Uterus (tissue), 4 donors: ENCODE measurements at places on chromosomes 3 and 15.

DNA sequence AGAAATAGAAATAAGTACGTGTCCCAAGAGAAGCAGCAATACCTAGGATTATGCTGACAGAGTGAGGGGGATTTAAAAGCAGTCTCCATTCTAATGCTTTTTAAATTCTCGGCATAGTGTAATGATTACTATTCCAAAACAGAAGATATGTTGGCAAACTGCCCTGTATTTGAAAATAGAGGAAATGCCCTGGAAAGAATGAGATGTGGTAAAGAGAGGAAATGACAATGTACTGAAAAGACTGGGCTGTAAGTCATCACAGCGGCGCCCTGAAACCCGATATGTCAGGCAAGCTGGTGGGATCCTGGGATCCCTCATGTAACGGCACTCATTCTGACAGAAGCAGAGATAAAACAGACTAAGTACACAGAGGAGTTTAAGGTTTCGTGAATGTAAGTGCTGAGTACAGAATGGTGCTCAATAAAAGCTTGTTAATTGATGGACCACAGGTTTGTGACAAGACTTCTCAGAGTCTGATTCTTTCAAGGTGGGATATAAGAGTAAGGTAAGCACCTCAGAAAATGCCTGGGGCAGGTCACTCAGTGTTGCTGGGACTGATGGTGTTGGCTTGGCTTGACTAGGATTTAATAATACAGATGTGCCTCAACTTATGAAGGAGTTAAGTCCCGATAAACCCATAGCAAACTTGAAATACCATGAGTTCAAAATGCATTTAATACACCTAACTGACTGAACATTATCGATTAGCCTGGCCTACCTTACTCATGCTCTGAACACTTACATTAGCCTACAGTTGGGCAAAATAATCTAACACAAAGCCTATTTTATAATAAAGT, 91.4 kb downstream of the NFKBIZ start:
- DNase-seq, result peak; percentile 65

GRCh38 chr3:45777111-45777745, 19.1 kb downstream of the SLC6A20 start:
- DNase-seq, result no peak

- no peak for DNase-seq
These were observed 212.9 kb upstream of the LRRN1 start for GRCh38 chr3:3586336-3586735.

DNA sequence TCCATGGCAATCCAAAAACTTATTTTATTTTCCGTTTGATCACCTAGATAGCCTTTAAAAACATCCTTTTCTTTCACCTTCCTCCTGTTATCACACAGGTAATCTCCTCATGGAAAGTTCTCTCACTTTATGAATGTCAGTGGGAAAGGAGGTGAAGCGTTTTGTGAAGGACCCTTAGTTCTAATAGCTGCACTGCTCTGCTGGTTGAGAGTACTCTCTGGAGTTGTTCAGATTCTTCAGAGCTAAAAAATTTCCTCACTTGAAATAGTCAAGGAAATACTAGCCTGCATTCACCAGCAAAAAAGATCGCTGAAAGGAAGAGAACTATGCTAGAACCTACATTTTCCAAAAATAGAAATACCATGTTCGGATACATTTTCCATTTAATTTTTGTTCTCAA, 934.9 kb downstream of the VGLL3 start:
- no peak for DNase-seq

DNA sequence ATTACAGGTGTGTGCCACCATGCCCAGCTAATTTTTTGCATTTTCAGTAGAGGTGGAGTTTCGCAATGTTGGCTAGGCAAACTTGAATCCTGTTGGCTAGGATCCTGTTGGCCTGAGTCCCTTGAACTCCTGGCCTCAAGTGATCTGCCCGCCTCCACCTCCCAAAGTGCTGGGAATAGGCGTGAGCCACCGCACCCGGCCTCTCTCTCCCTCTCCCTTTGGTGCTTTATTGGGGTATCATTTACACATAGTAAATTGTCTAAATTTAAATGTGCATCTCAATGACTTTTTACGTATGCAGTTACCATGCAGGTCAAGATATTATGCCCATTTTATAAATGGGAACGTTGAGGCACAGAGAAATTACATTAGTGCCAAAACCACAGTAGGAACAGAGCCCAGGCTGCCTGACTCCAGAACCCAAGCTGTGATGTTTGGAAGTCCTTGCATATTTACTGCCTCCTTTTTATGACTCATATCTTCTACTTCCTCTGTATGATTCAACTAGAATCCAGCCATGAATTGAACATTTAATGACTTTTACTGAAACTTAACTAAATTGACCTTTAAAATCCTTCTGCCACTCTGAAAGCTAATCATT, 34.0 kb upstream of the RPP14 start:
- no peak for DNase-seq

- DNase-seq, result no peak
These were observed 13.5 kb upstream of the TTBK2 start for GRCh38 chr15:42933886-42934667.

GRCh38 chr15:34133511-34133910, 31.6 kb downstream of the PGBD4 start:
- no peak for DNase-seq

DNA sequence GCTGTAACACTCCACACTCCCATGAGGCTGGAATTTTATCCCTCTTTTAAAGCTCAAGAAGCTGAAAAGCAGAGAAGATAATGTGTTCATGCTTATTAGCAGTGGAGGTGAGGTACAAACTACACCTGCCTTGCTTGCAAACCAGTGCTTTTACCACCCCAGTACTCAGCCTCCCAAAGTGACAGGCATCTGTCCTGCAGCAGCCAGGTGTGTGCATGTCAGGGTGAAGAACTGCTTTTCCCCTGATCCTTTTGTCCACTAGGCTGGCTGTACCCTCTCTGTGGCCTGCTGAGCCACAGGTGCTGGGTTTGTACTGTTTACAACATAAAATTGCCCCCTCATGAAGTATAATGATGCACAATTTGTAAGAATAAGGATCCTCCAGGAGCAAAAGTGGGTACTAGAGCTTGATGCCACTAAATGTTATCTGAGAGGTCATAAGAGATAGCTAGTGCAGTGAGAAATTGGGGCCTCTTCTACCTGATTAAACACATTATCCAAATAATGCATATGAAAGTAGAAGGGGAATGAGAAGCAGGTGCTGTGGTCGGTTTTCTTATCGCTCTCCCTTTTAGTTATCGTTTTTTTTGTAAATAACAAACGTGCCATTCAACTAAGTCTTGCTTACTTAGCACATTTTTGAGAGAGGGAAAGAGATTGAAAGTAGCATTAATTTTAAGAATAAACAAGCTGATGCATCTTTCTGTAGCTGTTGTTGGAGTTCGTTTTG, 39.2 kb upstream of the GADL1 start:
- DNase-seq, result no peak

DNA sequence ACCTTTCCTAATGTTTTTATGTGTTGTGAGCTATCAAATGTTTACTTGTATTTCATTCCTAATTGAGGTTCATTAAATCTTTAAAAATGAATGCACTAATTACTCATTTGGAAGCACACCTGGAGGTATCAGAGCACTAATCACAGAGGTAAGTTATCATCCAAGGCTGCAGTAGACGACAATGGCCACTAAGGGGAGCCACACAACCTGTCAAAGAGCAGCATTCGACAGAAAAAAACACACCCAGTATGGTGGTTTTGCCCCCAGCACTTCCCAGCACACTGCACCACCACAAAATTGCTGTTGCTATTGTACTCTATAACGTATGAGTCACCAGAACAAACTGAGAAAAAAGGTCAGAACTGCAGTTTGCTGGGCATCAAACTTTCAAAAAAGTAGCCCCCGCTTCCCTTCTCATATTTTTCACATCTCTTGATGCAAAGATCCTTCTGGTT, 205.9 kb upstream of the IGF1R start:
- DNase-seq, result peak; percentile 55

DNA sequence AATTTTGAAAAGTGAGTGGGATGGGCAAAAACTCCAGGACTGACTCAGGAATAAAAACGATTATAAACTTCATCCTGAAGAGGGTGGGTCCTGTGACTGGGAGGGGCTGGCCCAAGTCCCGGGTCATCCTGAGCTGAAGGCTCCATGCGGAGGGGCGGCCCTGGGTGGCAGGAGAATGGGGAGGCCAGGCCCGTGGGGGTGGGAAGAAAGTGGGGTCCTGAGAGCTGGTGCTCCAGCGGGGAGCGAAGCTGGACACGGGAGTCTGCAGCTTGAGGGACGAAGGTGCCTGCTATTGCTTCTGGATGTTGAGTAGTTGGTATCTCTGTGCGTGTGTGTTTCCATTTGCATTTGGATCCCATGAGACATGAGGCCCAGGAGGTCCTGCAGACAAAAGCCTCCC, 4.7 kb upstream of the OCA2 start:
- no peak for DNase-seq

GRCh38 chr15:71807691-71808091, 2.7 kb upstream of the NR2E3 start:
- no peak for DNase-seq

GRCh38 chr15:81254277-81254915, 57.7 kb downstream of the IL16 start:
- no peak for DNase-seq

DNA sequence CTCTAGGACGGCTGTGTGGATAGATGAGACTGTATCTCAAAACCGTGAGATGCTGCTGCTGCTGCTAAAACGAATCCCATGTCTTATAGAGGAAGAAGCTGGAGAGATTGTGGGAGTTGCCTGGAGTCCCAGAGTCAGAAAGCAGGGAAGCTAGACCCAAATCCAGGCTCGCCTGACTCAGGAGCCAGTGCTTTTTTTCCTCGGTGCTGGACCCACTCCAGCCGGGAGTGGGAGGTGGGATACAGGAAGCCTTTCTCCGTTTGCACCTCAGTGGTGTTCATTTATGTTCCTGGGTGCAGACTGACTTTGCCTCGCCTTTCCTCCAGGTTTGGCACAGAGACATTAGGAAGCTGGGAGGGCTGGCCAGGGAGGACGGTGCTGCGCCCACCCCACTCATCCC, 150.9 kb upstream of the LINGO1 start:
- no peak for DNase-seq

GRCh38 chr3:24628523-24629258, 134.0 kb upstream of the THRB start:
- DNase-seq, result no peak

DNA sequence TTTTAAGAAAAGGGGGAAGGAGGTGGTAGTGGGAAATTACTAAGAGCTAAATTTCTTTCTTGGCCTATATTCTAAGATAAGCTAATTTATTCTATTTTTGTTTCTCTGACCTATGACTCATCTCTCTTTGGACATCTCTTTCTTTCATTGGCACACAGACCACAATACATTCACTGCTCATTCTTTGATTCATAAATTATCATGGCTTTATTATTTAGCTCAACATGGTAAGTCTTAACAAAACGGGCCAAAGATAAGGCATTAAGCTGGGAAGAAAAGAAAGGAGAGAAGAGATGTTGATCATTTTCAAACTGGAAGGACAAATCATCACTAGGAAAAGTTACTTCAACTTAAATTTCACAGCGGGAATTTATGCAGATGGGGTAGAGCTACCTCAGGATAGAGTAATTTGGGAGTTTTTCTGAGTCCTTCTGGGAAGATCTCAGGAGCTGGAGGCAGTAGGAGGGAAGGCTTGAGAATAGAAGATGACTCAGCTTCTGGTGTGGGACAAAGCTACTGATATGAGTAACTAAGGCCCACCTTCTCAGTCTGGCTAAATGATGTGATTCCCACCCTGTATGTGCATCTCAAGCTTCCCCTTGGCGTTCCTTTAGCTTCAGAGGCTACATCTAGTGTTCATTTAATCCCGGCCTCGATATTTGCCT, 7.5 kb upstream of the ALCAM start:
- DNase-seq, result no peak

DNA sequence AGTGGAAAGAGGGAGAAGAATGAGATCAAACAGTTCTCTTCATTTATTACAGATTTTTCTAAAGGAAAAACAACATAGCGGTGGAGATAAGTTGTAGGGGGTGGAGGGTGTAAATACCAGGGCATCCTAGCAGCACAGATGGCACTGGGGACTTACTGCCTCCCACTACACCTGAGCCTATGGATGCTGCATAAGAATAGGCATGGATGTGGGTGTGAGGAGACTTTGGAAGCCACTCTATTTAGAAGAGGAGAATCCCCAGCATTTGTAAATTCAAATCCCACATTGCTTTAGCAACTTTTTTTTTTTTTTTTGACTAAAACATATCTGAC, 27.4 kb upstream of the IL1RAP start:
- no peak for DNase-seq

DNA sequence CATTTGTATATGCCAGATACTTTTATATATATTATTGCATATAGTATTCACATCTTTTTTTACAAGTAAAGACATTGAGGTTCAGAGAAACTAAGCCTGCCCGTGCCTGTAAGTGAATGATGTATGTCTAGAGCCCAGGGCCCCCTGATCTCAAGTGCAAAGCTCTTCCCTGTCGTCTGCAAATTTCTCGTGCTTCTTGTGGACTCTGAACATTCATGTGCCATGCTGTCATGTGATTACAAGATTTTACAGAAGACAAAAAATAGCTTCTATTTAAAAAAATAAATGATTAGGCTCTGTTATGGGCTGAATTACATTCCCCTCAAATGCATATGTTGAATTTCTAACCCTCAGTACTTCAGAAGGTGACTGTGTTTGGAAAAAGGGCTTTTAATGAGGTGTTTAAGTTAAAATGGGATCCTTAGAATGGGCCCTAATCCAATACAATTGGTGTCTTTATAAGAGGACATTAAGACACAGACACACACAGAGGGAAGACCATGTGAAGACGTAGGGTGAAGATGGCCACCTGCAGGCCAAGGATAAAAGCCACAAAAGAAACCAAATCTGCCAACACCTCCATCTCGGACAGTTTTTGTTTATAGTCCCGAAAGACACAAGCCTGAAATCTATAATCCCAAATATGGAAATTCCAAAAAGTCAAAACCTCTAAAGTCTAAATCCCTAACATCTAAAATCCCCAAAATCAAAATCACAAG, 3.9 kb upstream of the MASP1 start:
- DNase-seq, result no peak

- DNase-seq, result no peak
These were observed 128.2 kb downstream of the TFDP2 start for GRCh38 chr3:142021127-142021526.

- DNase-seq, result no peak
These were observed 3.8 kb upstream of the GABPB1 start for GRCh38 chr15:50358845-50359244.

GRCh38 chr15:29874977-29875376, 52.7 kb upstream of the TJP1 start:
- no peak for DNase-seq

GRCh38 chr15:74511583-74511982, 29.4 kb upstream of the ARID3B start:
- no peak for DNase-seq

GRCh38 chr15:71792521-71792920, 17.8 kb upstream of the NR2E3 start:
- no peak for DNase-seq
